Renal cortex interstitium (tissue), 15 donors: ENCODE measurements at places on chromosomes 4 and X.
A peak's percentile ranks its signal among the peaks of the same experiment; 100 is the strongest.

GRCh38 chr4:86657910-86658309 lies 63.8 kb downstream of the PTPN13 start:
- DNase-seq = no peak

GRCh38 chr4:53633608-53634007 lies 42.3 kb upstream of the LNX1 start:
- no peak for DNase-seq

- no peak for DNase-seq
Observed at GRCh38 chr4:103091601-103092223, 7.9 kb downstream of the BDH2 start.

DNA sequence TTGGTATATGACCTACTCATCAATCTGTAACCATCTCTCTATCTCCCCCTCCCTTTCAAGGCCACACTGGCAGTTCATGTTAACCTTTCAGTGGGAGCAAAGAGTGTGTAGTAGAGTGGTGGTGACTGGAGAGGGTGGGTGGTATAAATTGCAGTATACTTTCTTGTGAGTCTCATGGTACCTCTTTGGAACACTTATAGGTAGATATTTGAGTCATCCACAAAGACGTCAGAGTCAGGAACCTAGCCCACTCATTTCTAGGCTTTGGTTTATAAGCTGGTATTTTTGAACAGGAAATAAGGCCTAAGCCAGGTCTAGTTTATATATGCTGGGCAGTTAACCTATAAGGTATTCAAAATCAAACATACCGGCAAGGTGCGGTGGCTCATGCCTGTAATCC lies 36.3 kb downstream of the RLIM start:
- DNase-seq = no peak

GRCh38 chrX:102345916-102346315 lies 93.9 kb downstream of the NXF2B start:
- DNase-seq = peak; percentile 20

GRCh38 chr4:95572304-95572991 lies 23.7 kb upstream of the UNC5C start:
- peak; percentile 70 for DNase-seq

- no peak for DNase-seq
Observed at GRCh38 chr4:108833046-108833445, 70.2 kb upstream of the ETNPPL start.

- DNase-seq = no peak
Observed at GRCh38 chr4:111231281-111231680, 608.4 kb upstream of the PITX2 start.

DNA sequence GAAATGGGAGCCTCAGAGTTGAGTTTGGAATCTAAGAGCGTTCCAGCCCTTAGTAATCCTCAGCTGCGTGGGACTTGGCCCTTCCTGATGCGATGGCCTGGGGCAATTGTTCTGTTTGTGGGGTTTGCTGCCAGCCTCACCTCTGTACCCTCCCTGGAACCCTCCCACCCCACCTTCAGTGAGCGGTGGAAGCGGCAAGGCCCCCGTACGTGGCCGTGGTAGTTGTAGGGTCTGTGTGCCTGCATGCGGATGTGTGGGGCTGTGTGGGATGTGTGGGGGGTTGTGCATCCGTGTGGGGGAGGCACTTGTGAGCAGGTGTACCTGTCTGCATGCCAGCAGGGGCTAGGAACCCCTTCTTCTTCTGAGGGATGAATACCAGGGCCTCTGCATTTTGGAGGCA lies 65.4 kb upstream of the ADRA2C start:
- no peak for DNase-seq

DNA sequence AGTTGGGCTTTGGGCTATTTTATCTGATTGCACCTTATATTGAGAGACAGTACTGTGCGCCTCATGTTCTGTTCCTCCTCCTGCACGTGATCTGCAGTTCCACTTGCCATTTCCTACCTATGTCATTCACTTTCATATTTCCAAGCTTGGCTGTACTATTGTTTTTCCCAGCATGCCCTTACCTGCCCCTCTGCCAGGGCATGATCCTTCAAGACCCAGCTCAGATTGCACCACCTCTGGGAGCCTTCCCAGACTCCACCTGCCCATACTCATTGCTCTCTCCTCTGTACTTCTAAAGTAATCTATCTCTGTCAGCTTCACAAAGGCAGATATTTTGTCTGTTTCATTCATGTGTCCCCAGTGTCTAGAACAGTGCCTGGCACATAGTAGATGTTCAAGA lies 11.6 kb downstream of the SLC25A5 start:
- DNase-seq = no peak

- no peak for DNase-seq
Observed at GRCh38 chr4:21447301-21448054, 501.1 kb downstream of the KCNIP4 start.

GRCh38 chr4:5391492-5391891 lies 316.9 kb downstream of the EVC2 start:
- no peak for DNase-seq

DNA sequence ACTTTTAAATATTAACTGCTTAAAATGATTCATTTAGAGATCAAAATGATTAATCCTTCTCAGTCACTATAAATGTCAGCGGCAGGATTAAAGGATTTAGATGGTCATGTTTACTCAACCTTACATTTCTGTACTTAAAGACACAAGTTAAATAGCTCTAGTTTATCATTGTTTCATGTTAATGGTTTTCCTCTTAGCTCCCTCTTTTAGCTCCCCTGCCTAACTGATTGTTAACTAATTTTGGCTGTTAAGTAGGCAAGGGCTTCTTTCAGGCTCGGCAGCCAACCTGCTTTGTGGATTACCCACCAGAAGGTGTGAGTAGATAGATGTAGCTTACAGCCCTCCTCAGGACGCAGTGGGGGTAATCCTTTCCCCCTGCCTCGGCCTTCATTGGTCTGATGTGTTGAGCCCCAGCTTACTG lies 96.0 kb downstream of the TENM3 start:
- DNase-seq = no peak

GRCh38 chr4:162684371-162684700 lies 482.4 kb downstream of the NAF1 start:
- DNase-seq = no peak

DNA sequence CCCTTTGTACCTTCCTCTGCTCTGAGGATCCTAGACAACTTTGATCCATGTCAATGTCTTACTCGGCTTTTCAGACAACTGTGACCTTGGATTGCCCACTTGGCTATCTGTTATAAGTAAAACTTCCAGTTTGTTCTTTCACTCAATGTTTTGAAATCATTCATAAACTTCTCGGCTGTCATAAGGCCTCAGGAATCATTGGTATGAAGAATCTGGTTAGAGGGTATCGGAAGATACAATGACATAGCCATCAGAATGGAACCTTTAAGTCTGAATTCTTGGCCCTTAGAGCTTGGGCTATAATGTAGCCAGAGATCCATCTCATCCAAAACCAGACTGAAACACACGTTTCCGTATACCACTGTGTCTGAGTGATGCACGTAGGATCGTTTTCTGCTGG lies 59.0 kb upstream of the WDR1 start:
- DNase-seq = no peak

GRCh38 chr4:183384516-183384915 lies 59.9 kb upstream of the CDKN2AIP start:
- DNase-seq = no peak

DNA sequence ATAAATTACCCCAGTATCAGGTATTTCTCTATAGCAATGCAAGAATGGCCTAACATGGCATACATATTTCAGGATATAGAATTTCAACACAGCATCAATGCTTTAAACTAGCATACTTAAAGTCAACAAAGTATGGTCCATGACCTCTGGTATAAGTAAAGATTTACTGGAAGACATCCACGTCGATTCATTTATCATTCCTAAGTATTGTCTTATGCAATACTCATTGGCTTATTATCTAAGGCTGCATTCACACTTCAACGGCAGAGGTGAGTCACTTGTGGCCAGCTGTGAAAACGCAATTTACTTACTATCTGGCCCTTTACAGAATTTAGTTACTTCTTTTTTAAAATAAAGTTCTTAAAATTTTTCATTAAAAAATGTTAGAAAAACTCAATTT lies 42.6 kb downstream of the ADGRA3 start:
- DNase-seq = no peak

DNA sequence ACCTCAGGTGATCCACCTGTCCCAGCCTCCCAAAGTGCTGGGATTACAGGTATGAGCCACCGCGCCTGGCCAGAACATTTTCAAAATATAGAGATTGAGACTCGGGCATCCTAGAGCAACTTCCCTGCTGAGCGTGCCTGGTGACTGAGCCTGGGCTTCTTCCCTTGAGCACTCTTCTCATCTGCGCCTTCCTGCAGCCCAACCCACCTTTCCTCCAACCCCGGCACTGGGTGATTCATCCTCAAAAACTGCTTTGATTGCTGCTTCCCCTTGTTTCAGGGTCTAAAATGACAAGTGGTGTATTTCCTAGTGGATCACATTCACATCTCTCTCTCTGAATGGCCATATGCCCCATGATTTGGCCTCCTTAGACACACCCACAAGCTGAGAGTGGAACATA lies 37.8 kb downstream of the PHKA2 start:
- DNase-seq = no peak

DNA sequence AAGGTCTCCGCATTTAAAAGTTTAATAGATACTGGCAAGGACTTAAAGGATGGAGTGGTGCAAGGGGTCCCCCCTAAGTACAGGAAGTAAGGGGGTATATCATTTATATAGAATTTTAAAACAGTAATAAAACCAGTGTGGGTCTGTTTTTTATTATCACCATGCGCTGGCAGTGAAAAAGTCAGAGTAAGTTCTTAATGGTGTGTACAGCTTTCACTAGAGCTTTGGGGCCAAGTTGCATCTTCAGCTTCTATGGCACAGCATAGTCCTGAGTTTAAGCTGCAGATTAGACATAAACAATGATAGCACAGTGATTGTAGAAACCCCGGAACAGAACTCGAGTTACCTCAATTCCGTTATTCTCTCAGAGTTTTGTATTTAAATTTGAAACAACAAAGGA lies 27.6 kb downstream of the RHOH start:
- DNase-seq = no peak

DNA sequence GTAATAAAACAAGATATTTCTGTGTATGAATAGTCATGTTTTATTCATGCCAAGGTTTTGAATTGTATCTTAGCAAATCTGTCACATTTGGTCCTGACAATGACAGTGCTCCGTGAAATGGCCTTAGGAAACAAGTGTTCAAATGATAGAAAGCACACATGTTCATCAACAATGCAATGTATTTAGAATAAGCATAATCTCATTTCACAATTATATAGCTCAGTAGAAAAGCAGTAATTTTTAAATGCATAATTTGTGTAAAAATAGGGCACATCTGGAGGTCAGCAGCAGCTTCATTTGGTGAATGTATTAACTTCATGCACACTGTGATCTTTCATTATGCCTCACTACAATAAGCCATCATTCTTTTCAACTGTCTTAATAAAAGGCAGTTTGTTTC lies 380.4 kb downstream of the GPM6A start:
- DNase-seq = no peak

DNA sequence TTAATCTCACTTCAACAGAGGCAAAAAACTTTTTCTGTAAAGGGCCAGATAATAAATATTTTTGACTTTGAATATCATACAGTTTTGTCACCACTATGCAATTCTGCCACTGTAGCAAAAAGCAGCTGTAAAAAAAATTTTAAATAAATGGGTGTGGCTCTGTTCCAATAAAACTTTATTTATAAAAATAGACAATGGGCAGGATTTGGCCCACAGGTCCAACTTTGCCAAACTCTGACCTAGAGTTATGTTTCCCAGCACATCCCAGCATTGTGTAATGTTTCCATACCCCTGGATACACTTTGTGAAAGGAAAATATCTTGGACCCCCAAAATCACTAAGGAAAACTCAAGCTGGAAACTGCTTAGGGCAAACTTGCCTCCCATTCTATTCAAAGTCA lies 94.9 kb upstream of the USP38 start:
- DNase-seq = no peak
